EH (cell line): ENCODE measurements at places on chromosomes 12 and 14.
A peak's percentile ranks its signal among the peaks of the same experiment; 100 is the strongest.

GRCh38 chr12:19988948-19989347, 379.4 kb upstream of the PDE3A start:
- peak; percentile 68 for DNase-seq

DNA sequence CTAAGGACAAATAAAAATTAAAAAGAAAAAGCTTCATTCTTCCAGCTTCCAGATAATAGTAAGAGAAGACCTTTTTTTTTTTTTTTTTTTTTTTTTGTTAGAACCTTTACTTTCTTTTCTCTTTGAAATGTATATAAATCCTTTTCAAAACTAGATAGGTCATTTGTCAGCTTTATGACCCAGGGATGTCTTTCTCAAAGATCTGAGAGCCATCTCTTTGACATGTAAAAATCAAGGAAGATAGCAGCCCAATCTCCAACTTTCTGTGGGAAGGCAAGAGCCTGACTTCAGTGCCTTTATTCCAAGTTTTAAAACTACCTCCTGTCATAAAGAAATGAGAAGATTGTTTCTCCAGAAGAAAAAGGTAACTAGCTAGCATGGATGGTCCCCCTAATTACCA, 203.3 kb upstream of the LRFN5 start:
- DNase-seq, result no peak

- no peak for DNase-seq
Observed at GRCh38 chr12:2298556-2299200, 245.9 kb downstream of the CACNA1C start.

- no peak for DNase-seq
Observed at GRCh38 chr12:132319991-132320570, 9.3 kb downstream of the GALNT9 start.

DNA sequence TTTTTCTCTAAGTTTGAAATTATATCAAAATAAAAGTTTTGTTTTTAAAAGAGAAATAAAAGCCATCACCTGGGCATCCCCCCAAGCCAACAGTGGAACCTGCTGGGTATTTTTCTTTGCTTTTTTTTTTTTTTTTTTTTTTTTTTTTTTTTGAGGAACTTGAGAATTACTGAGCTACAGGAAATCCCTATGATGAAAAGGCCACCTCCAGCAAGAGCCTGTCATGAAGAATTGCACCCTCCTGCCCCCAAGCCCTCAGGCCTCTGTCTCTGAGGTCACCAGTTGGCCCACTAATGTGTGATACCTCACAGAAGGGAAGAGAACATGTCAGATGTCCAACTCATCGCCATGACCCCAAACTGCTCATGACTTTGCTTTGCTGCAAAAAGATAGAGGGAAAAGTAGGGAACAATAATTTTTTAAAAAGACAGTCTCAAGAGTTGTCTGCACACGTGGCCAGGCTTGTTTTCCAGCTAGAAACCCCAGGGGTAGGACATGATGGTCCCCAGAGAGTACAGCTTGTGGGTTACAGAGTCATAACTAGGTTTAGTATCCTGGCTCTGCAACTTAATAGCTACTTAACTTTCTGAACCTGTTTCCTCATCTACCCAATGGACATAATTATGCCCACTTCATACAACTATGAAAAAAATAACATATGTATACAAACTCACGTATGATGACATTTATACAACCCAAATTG, 124.3 kb upstream of the EGLN3 start:
- no peak for DNase-seq

DNA sequence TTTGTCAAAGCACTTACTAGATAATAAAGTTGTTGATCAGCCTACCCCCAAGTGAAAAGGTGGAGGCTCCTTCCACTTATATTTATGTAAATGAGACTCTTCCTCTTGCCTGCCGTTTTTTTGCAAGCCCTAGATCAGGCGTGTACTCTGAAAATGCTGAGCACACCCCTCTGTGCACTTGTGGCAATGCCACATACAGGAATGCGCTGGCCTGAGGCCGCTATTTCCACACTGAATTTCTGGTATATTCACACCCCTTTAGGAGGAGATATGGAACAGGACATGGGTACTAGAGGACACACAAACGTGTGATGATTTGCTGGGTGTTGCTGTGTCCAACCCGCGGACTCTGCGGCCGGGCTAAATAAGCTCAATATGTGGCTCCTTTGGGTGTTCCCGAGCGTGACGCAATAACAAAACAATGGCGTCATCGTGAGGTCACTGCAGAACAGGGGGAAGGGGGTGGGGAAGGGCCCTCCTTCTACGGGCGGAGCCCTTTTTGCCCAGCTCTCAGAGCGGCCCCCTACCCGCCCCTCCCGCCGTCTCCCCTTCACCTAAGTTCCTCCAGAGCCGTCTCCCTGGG, 554 bp upstream of the TSPAN31 start:
- no peak for DNase-seq

GRCh38 chr12:121505513-121505912, 75.3 kb downstream of the KDM2B start:
- DNase-seq, result peak; percentile 59

DNA sequence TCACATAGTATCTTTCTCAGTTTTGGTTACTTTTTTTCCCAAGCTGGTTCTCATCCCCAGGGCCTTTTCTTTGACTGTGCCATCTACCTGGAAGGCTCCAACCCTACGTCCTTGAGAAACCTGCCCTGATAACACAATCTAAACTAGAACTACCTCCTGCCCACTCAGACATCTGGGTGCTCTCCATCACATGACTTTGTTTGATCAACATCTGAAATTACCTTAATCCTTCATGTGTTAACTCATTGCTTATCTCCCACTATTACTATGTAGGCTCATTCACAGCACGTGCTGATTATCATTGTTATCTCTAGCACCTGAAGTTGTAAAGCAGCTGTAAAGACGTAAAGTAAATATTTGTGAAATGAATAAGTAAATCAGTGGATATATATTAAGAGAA, 784.0 kb downstream of the TMTC2 start:
- no peak for DNase-seq
